ENCODE measurements at places on chromosomes 3 and 15.

- DNase-seq, result no peak
Measured at GRCh38 chr3:9615003-9615628, 34.2 kb upstream of the MTMR14 start.

- no peak for DNase-seq
Measured at GRCh38 chr15:85010386-85011159, 28.9 kb downstream of the PDE8A start.

- DNase-seq, result no peak
Measured at GRCh38 chr15:40747685-40748631, 7.1 kb downstream of the RMDN3 start.

- no peak for DNase-seq
Measured at GRCh38 chr3:8506571-8507061, 5.0 kb downstream of the LMCD1 start.

GRCh38 chr3:179174316-179174715, 26.2 kb downstream of the PIK3CA start:
- no peak for DNase-seq

GRCh38 chr3:55687526-55687925, 200.4 kb upstream of the WNT5A start:
- DNase-seq, result no peak

- no peak for DNase-seq
Measured at GRCh38 chr15:42724276-42724675, 12.7 kb downstream of the CDAN1 start.

DNA sequence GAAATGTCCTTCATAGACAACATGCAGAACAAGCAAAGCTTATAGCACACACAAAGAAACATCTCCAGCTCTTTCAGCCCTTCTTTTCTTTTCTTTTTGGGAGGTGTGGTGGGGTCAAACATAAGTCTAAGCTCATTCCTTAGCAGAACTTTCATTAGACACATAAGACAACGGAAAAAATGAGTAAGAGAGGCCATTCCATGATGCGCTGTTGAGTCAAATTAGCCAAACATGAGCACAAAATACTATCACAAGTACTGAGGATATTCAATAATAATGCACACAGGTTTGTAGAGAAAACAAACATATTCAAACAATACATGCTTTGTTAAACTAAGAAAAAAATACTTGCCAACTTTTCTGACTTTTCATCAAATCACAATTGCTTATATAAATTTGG, 83.0 kb downstream of the PLOD2 start:
- no peak for DNase-seq

- no peak for DNase-seq
Measured at GRCh38 chr3:139291276-139292051, 52.4 kb upstream of the MRPS22 start.

DNA sequence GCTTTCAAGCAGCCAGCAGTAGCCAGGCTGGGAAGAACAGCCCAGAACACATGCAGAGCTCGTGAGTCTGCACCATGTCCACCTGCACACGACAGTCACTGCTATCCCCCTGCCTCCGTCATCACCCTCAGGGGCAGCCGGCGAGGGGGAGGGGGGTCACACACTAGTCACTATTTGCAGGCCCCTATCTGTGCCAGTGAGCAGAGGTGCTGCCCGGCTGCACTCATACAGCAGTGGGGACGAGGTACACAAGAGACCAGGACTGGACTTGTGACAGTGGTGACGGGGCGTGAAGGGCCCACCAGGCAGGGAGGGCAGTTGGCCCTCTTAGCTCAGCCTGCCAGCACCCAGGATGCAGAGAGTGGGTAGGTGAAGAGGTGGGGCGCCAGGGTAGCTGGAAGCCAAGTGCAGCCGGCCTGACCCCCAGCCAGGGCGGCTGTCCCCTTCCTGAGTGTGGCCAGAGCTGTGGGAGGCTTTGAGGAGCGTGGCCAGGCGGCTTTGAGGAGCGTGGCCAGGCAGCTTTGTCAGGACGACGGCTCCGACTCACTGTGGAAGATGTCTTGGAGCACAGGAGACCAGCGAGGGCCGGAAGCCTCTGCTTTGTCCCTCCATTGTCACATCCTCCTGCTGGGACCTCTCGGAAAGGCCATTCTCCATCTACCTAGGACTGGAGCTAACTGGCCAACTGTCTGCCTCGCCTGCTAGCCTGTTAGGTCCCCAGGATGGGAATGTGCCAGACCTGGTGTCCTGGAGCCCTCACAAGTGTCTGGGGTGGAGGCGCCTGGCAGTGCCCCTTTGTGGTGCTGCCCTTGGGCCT, 52.1 kb upstream of the FGD5 start:
- no peak for DNase-seq
